Ovary (tissue), 10 donors: ENCODE measurements at places on chromosomes 13 and 19. TPM values are rescaled to one million over a fixed set of nuclear protein-coding genes. Genes with fewer than 3 reads are reported as not detected.

DNA sequence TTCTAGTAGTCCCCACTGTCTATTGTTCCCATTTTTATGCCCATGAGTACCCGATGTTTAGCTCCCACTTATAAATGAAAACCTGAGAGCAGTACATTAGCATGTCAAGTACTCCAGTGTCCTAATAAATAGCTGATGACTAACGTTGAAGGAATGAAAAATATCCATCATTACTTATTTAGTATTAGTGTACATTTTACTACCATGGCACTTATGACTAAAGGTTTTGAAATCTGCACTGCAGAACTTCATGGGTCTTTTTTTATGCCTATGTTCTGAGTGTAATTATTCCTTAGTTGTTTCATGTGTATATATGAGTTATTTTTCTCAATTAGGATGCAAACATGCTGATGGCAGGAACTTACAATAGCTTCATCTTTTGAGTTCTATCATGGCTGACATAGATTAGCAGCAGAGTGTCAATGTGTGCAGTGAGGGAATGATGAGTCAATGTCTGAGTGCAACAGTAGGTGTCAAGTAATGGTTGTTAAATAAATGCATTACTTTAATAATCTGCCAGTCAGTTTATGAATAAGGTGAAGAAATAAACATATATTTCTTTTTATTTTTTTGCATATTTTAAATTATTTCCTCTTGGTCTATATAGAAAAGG, 188.4 kb downstream of the ITGBL1 start:
- no peak for DNase-seq

Gene FSD1
- total RNA-seq = not detected

DNA sequence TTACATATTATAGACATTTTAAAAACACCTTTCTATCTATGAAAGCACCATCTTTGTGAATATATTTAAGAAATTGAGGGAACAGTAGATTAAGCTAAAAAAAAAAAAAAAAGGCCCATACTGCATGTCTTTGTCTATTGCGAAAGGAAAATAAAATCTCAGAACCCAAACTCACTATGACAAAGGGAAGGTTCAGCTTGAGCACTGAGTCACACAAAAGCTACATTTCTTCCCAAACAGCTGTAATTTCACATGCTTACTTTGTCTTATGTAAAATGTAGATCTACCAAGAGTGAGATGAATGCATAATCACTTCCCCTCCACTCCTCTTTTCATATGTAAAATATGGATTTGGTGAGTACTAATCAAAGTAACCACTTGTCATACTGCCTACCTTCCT, 640.1 kb upstream of the KLF12 start:
- DNase-seq = no peak

DNA sequence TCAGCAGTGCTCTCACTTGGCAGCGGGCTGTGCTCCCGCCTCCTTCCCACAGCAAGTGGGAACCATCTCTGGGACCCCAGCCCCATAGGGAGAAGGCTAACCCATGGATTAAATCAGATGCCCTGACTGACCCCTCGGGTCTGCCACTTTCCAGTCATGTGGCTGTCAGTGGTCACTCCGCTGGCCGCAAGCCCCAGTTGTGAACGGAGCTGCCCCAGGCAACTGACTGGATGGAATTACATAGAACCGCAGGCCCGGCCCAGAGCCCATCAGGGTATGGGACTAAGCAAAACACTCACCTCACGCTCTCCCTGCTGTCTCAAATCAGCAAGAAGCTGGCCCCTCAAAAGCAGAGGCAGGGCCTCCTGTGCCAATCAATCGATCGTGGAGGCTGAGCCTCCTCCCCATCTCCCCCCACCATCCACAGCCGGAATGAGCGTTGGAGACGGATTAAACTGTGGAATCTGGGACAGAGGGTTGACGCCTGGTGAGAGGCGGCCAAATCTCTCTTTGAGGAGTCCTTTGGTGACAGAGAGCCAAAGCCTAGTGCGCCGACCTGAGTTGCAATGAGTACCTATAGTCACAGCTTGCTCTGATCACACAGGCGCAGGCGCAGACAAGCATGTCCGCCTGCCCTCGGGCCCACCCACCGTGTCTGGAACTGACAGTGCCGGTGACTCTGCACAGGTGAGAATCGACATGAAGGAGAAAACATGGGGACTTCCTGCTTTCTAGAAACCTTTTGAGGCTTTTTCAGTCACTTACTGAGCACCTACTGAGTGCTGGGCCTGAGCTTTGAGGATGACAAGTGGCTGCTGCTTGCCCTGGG, 38.7 kb downstream of the PBX4 start:
- DNase-seq = no peak

DNA sequence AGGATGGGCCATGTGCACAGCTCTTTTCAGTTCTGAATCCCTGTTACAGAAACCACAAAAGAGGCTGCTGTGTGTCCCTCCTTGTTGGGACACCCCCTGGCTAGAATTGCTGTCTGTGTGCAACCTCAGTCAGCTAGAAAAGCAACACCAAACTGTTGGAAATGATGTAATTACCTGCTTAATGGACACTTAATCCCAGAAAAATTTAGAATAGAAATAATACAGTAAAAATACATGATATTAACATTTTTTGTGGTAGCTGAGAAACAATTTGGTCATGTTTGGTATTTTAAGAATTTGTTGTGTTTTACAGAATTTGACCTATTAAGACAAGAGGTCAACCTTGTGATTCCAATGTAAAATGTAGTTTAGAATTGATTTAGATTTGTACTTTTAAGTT, 46.8 kb downstream of the FAM124A start:
- no peak for DNase-seq

DNA sequence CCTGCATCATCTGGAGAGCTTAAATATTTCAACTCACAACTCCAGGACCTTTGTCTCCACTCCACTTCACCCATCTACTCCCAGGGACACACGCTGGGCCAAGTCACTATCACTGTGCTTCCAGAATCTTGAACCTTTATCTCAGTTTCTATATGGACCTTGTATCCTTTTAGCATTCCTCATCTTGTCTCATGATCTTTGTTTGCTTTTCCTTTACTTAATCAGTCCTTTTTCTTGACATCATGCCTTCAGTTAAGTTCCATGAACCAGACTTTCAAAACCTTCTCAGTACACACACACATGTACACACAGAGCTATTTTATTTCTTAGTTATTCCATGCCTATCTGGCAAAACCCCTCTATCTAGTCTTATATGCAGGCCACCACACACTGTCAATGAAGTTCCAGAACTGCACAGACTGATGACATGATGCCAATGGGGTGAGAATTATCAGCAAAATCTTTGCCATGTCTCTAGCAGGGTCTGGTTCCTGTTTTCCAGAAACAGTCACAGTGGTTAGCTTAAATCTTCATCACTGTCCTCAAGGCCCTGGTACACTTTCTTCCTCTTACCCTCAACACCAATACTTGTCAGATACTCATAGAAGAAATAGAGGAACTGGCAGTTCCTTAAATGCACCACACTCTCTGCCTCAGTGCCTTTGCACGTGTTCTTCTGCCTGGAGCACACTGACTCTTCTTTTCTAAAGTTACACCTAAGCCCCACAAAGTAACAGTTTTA, 77.6 kb upstream of the STARD13 start:
- DNase-seq = no peak
